ENCODE measurements at places on chromosomes 3 and 15.

GRCh38 chr3:118146658-118147375 is 887.8 kb downstream of the IGSF11 start:
- no peak for DNase-seq

DNA sequence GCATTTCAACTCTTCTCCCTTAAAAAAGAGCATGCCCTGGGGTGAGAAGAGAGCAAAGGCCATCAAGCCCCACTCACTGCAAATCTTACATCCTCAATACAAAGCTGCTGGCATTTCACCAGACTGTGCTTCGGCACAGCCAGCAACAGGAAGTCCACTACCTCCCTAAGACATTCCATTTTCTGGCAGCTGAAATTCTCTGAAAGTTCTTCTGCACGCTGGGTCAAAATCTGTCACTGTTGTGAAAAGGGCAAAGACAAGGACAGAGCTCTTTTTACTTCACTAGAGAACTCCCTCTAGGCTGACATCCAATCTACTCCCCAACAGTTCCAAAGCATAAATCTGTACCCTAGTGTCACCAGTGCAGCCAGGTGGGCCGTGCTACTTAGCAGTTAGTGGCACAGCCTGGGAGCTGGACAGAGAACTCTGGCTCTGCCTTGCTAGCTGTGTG is 6.3 kb downstream of the MTMR10 start:
- DNase-seq = no peak

GRCh38 chr3:54193093-54193492 is 70.7 kb downstream of the CACNA2D3 start:
- no peak for DNase-seq

DNA sequence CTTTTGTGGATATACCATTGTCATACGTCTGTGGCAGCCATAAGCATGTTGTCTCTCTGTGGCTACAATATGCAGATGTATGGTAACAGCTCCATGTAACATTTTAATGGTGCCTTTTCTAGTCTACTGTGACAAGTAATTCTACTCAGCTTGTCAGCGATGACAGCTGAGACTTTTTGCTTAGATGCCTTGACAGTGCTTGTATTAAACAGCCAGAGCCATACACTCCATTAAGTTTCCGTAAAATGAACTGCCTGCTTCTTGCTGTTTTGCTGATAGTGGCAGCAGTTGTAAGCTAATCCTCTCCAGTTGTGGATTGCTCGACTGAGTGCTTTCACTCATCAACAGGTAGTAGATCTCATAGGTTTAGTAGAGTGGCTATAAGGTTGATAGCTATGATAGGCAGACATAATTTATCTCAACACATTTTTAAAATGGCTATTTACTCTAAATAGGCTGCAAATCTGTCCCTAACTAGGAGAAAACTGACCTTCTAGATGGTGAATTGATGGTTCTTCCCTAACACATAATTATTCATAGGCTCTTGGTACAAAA is 260.2 kb upstream of the NAALADL2 start:
- no peak for DNase-seq

DNA sequence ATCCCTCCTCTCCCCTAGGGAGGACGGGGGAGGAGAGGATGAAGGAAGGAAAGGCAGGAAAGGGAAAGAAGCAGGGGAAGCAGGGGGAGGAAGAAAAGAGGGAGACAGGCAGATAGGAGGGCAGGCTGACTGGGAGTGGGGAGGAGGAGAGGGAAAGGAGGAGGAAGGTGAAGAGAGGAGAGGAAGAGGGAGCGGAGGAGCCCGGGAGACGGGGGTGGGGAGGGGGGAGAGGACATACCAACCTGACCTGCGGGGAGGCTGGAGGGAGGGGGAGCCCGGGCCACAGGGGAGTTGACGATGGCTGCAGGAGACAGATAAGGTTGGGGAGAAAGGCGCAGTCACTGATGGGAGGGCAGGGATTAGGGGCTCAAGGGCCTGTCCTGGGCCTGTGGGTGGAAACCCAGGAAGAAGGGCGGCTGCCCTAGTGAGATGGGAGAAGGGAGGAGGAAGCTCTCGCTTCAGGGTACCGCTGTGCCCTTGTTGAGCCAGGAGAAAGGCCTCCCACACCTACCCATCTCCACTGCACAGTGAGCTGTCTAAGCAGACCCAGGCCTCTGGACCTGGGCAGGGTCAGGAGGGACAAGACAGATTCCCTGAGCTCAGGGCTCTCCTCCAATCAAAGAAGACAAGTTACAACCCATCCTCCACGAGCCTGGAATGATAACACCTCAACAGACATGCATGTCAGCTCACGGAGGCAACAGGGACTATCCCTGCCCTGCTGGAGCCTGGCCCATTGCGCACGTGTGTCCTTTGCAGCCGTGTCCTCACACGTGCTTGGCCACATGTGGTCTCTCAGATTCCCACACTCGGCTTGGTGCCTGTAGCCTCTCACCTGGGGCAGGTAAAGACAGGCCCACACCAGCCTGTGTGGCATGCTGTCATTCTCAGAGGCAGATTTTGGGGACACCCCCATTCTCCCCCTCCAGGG is 27.9 kb downstream of the C3orf18 start:
- no peak for DNase-seq

DNA sequence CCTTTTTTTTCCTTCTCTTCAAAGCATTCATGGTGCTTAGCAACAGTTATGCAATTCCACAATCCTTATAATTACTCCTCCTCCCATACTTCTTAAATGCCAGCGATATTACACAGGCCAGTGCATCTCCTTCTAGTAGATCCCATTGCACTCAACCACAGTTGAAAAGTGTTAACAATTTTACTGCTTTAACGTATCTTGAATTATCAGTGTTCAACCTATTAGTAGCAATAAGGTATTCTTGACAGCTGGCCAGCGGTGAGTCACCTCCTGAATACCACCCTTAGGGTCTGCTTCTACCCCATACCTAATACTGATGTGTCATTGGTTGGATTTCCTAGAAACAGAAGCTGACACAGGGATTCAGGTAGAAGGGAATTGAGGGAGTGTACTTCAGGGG is 24.0 kb upstream of the TEX9 start:
- DNase-seq = no peak

- no peak for DNase-seq
Observed at GRCh38 chr15:45481135-45481534, 41.4 kb downstream of the SLC30A4 start.

DNA sequence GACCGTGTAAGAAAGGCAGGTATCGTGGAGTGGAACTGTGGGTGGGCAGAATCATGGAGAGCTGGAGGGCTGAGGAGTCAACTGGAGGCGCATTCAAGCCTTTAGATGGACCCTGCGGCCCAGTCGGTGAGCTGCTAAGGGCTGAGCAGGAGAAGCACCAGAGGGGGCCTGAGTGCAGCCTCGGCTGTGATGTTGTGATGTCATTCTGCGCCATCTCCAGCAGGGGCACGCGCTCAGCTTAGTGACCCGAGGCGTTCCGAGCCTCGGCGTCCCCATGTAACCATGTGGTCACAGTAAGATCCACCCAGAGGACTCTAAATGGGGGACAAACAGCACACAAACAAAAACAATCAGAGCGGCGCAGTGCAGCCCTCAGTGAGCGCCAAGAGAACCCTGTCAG is 76.8 kb downstream of the VGLL4 start:
- DNase-seq = no peak

GRCh38 chr3:5165698-5166097 is 21.8 kb upstream of the EDEM1 start:
- no peak for DNase-seq

- no peak for DNase-seq
Observed at GRCh38 chr3:37423825-37424224, 249.4 kb upstream of the LRRFIP2 start.

DNA sequence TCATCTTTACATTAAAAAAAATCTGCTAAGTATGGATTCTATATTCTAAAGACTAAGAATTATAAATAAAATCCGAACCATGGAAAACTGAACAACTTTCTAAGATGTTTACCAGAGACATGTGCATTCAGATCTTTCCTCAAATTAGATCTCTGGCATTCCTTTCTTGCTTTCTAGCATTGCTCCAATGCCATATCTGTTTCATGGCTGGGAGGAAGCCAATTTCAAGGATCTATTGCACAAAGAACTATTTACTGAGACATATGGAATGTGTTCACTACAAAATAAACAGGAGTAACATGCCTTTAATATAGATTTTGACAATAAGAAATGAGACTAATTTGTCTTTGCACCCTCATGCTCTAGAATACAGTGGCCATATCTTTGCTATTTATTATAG is 45.1 kb upstream of the NANOGP8 start:
- no peak for DNase-seq

DNA sequence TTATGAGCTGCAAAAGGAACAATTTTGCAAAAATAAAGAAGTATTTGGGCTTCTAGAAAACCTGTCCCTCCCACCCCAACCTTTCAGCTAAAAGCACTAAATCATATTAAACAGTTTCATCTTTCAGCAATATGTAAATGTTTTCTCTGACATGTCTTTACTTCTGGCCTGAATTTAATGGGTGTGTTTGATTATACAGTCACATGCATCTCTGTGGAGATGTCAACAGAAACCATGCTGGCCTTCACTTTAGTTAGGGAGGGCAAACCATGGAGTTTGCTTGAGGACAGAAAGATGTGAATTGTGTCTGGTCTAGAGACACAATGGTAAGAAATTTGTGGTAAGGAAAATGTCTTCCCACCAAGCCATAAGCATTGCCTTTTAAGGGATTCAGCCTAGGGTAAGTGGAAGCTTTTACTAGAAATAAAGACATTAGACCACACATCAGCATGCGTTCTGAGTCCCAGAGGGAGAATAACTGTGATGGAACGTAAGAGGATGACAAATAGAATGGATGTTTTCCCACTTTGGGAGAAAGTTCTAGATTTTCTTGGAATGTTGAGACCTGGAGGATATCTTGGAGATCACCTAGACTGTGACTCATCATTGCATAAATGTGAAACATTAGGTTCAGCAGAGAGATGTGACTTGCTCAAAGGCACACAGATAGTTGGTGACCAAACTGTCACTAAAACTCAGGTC is 68.9 kb downstream of the ST8SIA2 start:
- DNase-seq = no peak

DNA sequence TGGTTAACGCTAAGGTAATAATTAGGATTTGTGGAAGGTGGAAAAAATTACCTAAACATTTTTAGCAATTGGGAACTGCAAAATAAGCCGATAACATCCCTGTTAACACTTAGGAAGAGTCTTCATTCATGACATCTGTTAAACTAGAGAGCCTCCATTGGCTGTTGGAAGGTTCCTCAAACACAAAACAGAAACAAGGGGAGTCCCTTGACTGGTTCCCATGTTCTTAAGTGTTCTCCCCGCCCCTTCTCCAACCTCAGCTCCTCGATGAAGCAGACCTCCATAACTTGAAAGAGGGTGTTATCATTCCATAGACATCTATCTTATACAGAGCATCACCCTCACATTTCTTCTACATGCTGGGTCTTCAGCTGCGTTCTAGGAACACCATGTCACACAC is 2.5 kb downstream of the SLC22A13 start:
- DNase-seq = no peak

- DNase-seq = no peak
Observed at GRCh38 chr3:138059261-138059660, 49.3 kb downstream of the CLDN18 start.

DNA sequence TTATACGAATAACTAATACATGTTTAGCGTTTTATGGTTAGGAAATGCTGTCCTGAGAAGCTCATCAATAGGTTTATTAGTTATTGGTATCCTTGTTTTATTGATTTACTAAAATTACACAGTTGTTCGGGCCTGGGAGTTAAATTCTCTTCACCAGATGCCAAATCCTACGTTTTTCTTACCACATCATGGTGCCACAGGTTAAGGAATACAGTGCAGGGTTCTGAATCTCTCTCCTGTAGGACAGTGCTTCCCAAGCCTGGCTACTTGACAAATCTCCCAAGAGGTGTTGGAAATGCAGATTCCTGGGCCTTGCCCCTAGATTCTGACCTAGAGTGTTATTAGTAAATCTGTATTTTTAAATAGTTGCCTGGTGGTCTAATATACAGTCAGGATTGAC is 273.4 kb upstream of the LRRFIP2 start:
- no peak for DNase-seq

- no peak for DNase-seq
Observed at GRCh38 chr3:7146529-7146928, 285.6 kb downstream of the GRM7 start.

GRCh38 chr3:39278616-39278935 is 1.3 kb downstream of the CX3CR1 start:
- DNase-seq = no peak

GRCh38 chr3:140207541-140207940 is 272.6 kb downstream of the CLSTN2 start:
- DNase-seq = no peak

- no peak for DNase-seq
Observed at GRCh38 chr3:78717041-78717440, 1050.8 kb downstream of the ROBO1 start.

GRCh38 chr3:23762214-23762613 is 43.5 kb upstream of the UBE2E1 start:
- DNase-seq = no peak

DNA sequence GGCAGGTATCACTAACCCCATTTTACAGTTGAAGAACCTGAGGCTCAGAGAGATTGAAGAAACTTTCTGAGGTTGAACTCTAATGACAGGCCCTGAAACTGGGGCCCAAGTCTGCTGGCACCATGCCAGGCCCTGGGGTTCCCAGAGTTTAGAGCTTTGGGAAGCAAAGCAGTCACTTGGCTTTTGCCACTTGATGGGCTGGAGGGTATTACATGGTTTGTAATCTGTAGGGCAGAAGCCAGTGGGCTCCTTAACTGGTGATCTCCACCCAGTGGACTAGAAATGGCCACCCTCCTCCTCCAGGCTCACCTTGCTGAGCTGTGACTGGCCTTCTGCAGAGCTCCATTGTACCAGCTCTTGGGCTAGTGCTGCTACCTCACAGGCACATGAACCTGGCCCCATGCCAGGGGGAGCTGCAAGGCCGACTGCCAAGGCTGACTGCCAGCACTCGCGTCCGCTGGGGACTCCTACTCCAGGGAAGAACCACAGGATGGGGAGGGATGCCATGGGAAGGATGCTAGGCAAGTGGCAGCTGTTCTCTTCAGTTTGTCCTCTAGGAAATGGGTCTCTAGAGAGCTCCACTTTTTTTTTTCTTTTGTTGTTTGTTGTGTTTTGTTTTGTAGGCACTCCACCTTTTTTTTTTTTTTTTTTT is 104.8 kb downstream of the ETFA start:
- DNase-seq = no peak

- no peak for DNase-seq
Observed at GRCh38 chr15:57356636-57357035, 19.7 kb upstream of the CGNL1 start.

DNA sequence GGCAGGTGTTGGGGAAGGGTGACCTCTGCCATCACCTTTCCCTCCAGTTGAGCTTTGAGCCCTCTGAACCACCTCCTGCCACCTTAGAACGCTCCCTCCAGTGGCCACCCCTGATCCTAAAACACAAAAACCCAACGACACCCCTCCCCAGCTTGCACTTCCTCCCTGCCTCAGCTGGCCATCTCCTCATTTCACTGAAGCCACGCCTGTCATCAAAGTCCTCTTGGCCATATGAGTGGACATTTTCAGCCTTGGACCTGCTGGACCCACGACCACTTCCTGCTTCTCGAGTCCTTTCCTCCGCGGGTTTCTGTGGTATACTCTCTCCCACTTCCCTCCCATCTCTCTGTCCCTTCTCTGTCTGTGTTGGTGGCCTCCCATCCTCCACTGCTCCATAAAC is 48.5 kb upstream of the NR2C2 start:
- DNase-seq = no peak
